Uterus (tissue), 4 donors: ENCODE measurements at places on chromosomes 4 and X. TPM values are rescaled to one million over a fixed set of nuclear protein-coding genes. Genes with fewer than 3 reads are reported as not detected.

GRCh38 chrX:77640702-77641101 is 145.3 kb downstream of the ATRX start:
- no peaks in the 10 kb centered on the region for H3K27me3 ChIP-seq
- H3K4me3 ChIP-seq = no peak overlapping the region
- DNase-seq = no peak
- no peaks in the 10 kb centered on the region for H3K36me3 ChIP-seq
- H3K4me1 ChIP-seq = no peaks in the 10 kb centered on the region
- no peak overlapping the region for H3K27ac ChIP-seq

- no peaks in the 10 kb centered on the region for H3K36me3 ChIP-seq
- no peak overlapping the region for H3K27ac ChIP-seq
- no peak for DNase-seq
- no peaks in the 10 kb centered on the region for H3K27me3 ChIP-seq
- no peaks in the 10 kb centered on the region for H3K4me1 ChIP-seq
Observed at GRCh38 chrX:25007059-25008053, 8.4 kb downstream of the ARX start.

GRCh38 chr4:157838366-157838765 is 334.5 kb downstream of the GASK1B start:
- no peaks in the 10 kb centered on the region for H3K27me3 ChIP-seq
- peak overlapping the region; percentile 59 for H3K27ac ChIP-seq
- no peak for DNase-seq
- H3K36me3 ChIP-seq = no peaks in the 10 kb centered on the region

DNA sequence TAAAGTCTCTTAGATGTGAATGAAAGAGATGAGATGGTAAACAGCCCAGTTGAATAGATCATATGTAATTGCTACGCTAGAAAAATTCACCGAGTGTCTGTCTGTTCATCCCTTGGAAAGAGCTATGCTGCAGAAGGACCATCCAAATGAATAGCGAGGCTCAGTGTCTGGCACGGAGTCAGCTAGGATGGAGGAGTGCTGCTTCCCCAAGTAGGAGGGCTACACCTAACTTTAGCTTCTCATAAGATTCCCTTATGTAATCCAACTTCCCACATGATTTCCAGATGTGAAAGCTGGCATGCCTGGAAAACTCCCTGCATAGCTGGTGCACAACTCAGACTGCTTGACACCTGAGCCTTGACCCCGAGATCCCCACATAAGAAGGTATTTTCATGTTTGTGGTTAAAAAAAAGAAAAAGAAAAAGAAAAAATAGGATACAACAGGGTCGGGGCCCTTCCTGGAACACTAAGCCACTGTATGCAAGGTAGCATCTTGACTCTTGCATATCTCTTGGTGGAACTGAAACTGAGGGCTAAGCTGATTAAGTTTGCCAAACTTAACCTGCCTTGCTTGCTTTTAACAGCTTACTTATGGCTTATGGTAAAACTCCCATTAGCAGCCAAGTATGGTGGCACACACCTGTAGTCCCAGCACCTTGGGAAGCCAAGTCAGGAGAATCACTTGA is 82.3 kb downstream of the FREM3 start:
- H3K27ac ChIP-seq = no peak overlapping the region
- H3K4me3 ChIP-seq = no peak overlapping the region
- no peaks in the 10 kb centered on the region for H3K36me3 ChIP-seq
- peak; percentile 46 for DNase-seq

GRCh38 chr4:13794819-13795565 is 167.5 kb upstream of the BOD1L1 start:
- no peaks in the 10 kb centered on the region for H3K27me3 ChIP-seq
- no peak overlapping the region for H3K4me3 ChIP-seq
- DNase-seq = no peak
- H3K27ac ChIP-seq = no peak overlapping the region

- H3K27me3 ChIP-seq = no peaks in the 10 kb centered on the region
- no peak overlapping the region for H3K4me3 ChIP-seq
- H3K36me3 ChIP-seq = no peaks in the 10 kb centered on the region
- no peaks in the 10 kb centered on the region for H3K4me1 ChIP-seq
- DNase-seq = no peak
Observed at GRCh38 chrX:17682259-17682658, 55.0 kb upstream of the SCML1 start.

NHSL2 gene
- 7.6 TPM for total RNA-seq

DHRSX gene
- 4.4 TPM for total RNA-seq
